Tongue (tissue), 3 donors: ENCODE measurements at places on chromosomes 2 and 18. TPM values are rescaled to one million over a fixed set of nuclear protein-coding genes. Genes with fewer than 3 reads are reported as not detected.

Gene GNLY
- not detected for total RNA-seq

Gene VWC2L
- not detected for total RNA-seq

Gene MARCO
- total RNA-seq = 2.7 TPM

Gene UGT1A4
- total RNA-seq = 1.6 TPM

Gene GALNT3
- total RNA-seq = 8.7 TPM

Gene MOCOS
- 0.31 TPM for total RNA-seq

Gene LRRTM1
- total RNA-seq = 0.62 TPM

Gene OR6B3
- total RNA-seq = not detected

Gene C2orf69
- 12.2 TPM for total RNA-seq

Gene APLF
- total RNA-seq = 7.9 TPM

Gene TMEM37
- total RNA-seq = 3.1 TPM

Gene KRTCAP3
- 6.2 TPM for total RNA-seq

Gene FARP2
- 46.5 TPM for total RNA-seq

Gene RUFY4
- total RNA-seq = not detected

Gene PLB1
- total RNA-seq = 2.4 TPM

Gene RNPEPL1
- total RNA-seq = 37.4 TPM

Gene NPAS2
- total RNA-seq = 14.6 TPM

Gene SH2D6
- total RNA-seq = not detected

Gene TUBA4B
- total RNA-seq = not detected

Gene UGT1A3
- 0.51 TPM for total RNA-seq

Gene ZNF396
- total RNA-seq = 1.5 TPM

Gene NPHP1
- 7.5 TPM for total RNA-seq

Gene IMPACT
- 40.8 TPM for total RNA-seq

Gene IL36A
- 0.72 TPM for total RNA-seq

Gene STARD6
- not detected for total RNA-seq

Gene IL36RN
- total RNA-seq = 5.6 TPM

Gene NT5DC4
- 0.21 TPM for total RNA-seq

Gene FAM98A
- total RNA-seq = 28.9 TPM

Gene KCNF1
- 1.3 TPM for total RNA-seq

Gene MYO7B
- total RNA-seq = 1.5 TPM

Gene DLGAP1
- total RNA-seq = 4.4 TPM

Gene MAL
- 16.9 TPM for total RNA-seq

Gene NBAS
- total RNA-seq = 73.3 TPM
